ENCODE measurements at places on chromosomes 12 and 14.
A peak's percentile ranks its signal among the peaks of the same experiment; 100 is the strongest.

- no peak for DNase-seq
Measured at GRCh38 chr14:51653775-51654532, 2.2 kb downstream of the FRMD6 start.

DNA sequence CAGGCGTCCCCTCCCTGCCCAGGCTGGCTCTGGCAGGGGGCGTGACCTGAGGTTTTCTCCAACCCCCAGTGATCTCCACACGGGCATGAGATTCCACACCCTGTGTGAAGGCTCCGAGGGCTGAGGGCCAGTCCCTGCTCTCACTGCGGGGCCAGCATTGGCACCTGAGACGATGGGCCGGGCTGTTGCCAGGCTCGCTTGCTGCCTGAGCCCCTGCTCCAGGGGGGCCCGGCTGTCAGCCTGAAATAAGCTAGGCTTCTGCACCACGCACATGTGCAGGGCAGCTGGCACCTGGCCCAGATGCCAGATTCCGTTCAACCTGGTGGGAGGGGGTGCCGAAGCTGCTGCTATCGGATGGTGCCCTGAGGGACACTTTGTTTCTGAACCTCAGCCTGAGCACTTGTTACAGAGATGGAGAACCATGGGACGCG, 196.5 kb upstream of the PRMT8 start:
- no peak for DNase-seq

DNA sequence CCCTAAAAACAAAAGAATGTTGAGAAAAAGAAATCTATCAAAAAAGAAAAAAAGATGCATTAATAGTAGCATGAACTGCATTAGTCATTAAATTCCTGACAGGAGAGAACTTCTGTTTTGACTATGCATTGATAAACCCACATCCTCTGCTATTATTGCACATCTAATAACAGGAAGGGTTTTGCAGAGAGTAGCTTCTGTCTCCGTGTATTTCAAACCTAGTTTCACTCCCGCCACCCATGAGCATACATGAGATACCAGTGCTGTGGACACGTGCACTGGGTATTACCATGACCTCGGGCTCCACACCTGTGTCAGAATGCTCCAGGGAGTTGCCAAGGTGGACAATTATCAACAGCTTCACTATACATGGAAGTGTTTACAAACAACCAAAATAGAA, 449.1 kb upstream of the SOX5 start:
- DNase-seq, result no peak

DNA sequence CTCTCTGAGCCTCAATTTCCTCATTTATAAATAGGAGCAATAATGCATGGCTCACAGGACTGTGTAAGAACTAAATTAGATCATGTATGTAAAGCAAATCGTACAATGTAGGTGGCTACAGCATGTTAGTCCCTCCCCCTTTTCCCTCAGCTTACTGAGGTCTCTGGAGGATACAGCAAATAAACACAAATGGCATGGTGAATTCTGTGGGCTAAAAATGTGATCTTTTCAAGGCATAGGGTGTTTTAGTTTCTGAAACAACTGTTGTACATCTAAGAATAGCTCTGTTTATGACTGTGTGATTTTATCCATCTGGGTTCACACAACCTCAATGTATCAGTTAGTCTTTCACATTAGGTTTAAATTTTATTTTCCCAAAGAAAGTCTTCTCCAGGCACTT, 121.2 kb upstream of the PLEKHG7 start:
- no peak for DNase-seq

DNA sequence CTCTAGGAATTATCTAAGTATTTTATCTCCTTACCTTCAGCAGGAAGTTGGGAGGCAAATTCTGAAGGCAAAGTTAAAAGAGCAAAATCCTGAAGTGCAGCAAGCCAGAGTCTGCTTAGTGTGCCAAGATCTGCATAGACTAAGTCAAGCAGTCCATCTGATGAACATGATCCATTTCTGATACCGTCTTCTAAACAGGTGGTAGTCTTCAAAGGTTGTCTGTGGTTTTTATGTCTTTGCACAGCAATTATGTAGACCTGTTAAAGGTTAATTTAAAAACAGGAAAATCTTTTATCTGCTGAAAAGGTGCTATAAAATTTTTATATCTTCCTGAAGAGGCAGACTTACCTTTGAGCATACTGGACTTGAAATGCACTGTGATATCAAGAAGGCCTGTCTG, 105.3 kb upstream of the HECTD1 start:
- no peak for DNase-seq

GRCh38 chr12:57397441-57397840, 33.4 kb downstream of the R3HDM2 start:
- DNase-seq, result no peak

GRCh38 chr12:49415521-49415970, 48.3 kb downstream of the SPATS2 start:
- no peak for DNase-seq

DNA sequence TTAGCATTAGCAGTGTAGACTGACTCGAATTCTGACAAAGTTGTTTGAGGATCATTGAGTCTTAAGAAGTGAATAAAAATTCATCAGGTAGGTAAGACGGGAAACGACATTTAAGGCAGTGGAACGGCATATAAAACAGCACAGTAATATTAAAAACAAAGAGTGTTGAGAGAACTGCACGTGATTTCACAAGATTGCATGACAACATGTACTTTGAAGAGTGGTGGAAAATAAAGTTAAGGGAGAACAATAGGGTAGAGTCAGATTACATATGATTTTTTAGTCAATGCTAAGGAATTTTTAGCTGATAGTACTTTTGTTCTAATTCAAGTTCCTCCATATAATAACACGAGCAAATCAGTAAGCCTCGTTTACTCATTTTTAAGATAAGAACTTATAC, 115.4 kb downstream of the SOX5 start:
- no peak for DNase-seq

DNA sequence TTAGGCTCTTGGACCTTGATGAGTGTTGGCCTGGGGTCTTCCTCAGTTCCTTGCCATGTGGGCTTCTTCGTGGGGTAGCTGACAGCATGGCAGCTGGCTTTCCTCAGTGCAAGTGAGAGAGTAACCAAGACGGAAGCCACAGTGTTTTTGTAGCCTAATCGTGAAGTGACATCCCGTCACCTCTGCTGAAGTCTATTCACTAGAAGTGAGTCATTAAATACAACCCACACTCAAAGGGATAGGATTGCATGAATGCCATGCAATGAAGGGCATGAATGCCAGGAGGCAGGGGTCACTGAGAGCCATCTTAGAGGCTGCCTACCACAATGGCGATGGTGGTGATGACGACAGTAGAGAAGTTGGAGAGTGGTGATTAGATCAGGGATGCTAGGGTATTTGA, 13.5 kb upstream of the ASIC1 start:
- DNase-seq, result no peak

GRCh38 chr12:98646294-98647090, 1.4 kb downstream of the APAF1 start:
- no peak for DNase-seq

GRCh38 chr14:68145036-68145435, 325.5 kb downstream of the RAD51B start:
- DNase-seq, result no peak

- no peak for DNase-seq
Measured at GRCh38 chr12:85130646-85131045, 94.5 kb downstream of the LRRIQ1 start.

DNA sequence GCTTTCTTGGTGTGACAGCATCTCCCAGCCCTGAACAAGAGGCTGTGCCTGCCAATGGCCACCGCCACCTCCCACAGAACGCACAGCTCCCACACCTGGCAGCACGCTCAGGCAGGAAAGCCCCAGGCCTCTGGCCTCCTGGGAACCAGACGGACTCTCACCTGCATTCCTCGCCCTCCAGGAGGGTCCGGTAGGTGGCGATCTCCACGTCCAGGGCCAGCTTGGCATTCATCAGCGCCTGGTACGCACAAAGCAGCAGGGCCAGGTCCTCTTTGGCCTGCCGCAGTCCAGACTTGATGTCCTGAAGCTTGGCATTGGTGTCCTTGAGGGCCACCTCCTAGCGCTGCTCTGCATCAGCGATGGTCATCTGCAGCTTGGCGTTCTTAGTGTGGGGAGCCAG, 12.1 kb upstream of the KRT77 start:
- no peak for DNase-seq

DNA sequence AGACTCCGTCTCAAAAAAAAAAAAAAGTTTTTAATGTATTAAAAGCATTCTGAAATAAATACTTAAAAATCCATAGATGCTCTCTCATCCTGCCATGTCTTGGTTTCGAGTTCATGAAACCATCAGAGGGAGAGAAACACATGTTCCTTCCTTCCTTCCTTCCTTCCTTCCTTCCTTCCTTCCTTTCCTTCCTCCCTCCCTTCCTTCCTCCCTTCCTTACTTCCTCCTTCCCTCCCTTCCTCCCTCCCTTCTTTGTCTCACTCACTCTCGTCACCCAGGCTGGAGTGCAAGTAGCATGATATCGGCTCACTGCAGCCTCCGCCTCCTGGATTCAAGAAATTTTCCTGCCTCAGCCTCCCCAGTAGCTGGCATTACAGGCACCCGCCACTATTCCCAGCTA, 60.4 kb upstream of the DUSP6 start:
- no peak for DNase-seq

- DNase-seq, result no peak
Measured at GRCh38 chr14:25086821-25087396, 37.0 kb upstream of the STXBP6 start.

DNA sequence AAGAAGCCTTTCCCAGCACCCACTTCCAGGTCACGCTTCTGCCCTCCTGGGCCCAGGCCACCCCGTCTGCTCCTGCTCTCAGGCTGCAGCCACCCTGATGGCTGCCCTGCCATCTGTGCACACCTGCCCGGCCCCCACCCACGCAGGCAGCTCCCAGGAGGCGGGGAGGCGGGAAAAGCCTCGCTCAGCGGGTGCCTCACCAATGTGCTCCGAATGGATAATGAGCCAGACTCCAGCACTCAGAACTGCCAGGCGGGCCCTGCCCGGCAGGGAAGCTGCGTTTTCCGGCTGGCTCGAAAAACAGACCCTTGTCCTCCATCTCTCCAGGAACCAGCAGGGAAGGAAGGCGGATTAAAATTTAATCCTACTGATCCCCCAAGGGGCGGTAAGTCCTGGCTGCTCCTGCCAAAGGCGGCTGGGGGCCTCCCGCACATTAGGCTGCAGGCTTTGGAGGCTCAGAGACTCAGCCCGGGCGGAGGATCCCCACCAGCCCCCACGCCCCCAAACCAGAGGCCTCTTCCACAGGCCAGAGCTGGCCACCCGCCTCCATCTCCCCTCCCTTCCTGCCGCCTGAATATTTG, 104.0 kb downstream of the NCOR2 start:
- DNase-seq, result no peak

DNA sequence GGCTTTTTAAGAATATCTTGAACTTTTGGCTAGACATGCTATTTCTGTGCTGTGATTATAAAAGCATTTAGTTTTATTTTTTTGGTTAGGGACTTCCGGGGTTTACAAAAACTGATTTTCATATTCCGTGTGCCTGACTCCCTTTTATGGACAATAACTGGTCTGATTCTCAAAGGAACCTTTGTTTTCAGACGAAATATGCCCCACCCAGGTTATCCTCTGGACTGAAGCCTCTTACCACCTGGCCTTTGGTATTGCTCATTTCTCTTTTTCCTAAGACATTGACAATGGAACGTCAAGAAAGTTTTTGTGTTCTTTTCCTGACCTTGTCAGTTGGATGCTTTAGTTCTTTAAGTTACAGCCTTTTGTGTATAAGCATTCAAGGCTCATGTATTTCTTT, 10.8 kb downstream of the TIGAR start:
- no peak for DNase-seq

DNA sequence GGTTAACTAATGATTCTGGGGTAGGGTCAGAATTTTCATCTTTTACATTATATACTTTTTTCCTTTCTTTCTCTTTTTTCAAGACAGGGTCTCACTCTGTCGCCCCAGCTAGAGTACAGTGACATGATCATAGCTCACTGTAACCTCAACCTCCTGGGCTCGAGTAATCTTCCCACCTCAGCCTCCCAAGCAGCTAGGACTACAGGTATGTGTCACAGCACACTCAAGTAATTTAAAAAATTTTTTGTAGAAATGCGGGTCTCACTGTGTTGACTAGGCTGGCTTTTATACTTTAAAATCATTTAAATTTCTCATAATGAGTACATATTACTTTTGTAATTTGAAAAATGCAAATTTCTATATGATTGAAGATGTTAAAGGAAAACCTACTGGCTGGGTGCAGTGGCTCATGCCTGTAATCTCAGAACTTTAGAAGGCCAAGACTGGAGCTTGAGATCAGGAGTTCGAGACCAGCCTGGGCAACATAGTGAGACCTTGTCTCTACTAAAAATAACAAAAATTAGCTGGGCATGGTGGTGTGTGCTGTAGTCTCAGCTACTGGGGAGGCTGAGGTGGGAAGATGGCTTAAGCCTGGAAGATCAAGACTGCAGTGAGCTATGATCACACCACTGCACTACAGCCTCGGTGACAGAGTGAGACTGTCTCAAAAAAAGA, 25.7 kb downstream of the R3HDM2 start:
- DNase-seq, result no peak

GRCh38 chr12:56103823-56104108, 593 bp upstream of the PA2G4 start:
- no peak for DNase-seq

GRCh38 chr12:113348849-113349536, 9.4 kb upstream of the PLBD2 start:
- no peak for DNase-seq

GRCh38 chr12:52585946-52586345, 12.3 kb upstream of the KRT74 start:
- peak; percentile 72 for DNase-seq

DNA sequence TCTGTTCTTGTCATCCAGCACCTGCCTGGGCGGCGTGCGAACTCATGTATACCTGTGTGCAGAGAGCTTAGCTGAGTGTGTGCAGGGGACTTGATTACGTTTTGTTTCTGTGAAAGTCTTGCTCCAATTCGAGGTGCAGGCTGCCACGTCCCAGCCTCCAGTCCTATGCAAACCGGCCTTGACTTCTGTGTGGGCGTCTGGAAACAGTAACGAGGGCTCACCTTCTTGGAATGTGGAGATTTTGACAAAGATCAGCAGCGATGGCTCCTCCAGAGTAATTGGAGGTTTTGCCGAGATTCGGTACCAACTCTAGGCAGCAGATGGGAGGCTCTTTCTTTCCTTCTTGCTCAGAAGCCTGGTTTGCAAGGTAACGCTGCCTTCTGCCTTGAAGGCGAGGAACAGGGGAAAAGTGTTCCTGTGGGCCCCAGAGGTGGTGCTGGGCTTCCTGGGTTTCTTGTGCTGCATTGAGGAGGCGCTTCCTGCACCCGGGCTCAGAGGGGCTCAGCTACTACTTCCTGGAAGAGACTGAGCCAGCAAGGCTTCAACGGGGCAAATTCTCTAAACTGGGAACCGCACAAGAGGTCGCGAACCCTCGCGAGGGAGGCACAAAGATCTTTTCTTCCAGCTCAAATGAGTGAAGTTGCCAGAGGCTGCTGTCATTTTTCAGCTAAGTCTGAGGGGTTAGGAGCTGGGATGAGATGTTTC, 249.0 kb downstream of the AACS start:
- DNase-seq, result no peak

DNA sequence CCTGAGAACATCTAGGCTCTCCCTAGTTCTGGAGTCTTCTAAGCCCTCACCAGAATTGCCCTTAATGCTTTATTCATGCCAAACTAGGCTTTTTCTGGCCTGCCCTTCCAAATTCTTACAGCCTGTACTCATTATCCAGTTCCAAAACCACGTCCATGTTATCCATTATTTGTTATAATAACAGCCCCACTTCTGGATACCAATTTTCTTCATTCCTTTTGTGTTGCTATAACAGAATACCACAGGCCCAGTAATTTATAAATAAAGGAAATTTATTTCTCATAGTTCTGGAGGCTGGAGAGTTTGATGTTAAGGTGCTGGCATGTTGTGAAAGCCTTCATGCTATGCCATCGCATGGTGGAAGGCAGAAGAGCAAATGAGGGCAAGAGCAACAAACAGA, 68.0 kb upstream of the AMIGO2 start:
- no peak for DNase-seq

- DNase-seq, result no peak
Measured at GRCh38 chr12:122348505-122348904, 74.0 kb downstream of the CLIP1 start.
